ENCODE measurements at places on chromosomes 3 and 15.

- no peak for DNase-seq
Observed at GRCh38 chr3:57689367-57690053, 3.4 kb downstream of the DENND6A start.

DNA sequence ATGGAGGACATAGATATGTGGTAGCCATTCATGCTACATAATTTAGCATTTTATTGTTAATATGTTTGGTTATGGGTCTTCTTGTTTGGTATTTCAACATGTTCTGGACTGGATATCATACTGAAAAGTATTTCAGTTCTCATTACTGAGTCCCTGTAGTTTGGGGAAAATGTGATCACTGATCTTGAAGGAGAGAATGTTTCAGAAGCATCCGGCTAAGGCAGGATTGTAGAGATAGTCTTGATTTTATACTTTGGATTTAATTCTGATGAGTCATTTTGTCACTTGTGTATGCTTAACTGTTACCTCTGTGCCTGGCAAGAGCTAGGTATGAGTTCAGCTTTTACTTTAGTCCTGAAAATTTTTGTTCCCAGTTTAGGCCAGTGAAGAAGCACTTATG, 7.1 kb downstream of the CHD2 start:
- DNase-seq = no peak

DNA sequence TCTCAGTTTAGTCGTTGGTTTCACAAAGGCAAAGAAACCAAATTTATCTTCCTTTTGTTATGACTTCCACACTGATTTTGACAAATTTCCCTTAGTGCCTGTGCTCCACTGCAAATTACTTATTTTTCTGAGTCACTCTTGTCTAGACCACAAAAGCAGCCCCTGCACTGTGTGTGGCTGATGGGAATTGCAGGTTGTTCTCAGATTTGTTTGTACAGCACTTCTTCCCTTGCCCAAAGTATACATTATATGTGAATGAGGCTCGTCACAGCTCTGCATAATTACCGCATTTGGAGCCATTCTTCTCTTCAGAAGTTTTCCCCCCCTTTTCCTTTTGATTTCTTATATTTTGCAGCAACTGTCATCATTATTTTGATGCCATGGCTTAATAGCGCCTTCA, 354.2 kb upstream of the IL12A start:
- DNase-seq = no peak

DNA sequence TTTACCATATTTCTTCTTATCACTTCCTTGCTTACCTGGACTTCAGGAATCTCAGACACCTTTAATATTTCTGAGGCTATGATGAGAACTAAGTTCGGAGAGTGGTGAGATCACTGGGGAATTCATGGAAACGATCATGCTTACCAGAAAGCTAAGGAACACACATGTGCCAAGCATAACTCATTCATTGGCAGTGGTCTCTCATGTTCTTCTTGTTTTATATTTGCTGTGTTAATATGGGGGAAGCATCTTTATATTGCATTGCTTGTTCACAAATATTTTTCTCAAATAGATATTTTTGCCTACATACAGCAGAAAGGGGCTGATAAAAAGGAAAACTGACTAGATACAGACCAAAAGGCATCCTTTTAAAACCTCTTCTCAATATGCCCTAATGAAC, 55.8 kb downstream of the COL6A6 start:
- DNase-seq = no peak

DNA sequence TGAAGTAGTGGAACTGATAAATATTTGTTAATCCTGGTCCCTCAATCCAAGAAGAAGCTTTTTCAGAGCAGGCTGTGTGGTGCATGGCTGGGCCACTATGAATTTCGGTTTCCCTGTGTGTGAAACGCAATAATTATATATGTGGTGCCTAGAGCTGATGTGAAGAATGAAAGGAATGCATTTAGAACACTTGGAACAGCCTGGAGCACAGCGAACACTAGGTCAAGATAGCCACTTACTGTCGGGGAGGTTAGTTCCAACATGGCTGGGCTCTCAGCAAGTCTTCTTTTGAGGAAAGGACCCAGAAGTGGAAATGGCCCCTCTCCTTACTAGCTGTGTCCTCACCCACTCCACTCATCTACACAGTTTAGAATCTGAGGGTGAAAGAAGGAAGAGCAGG, 245.7 kb downstream of the FHIT start:
- DNase-seq = no peak

DNA sequence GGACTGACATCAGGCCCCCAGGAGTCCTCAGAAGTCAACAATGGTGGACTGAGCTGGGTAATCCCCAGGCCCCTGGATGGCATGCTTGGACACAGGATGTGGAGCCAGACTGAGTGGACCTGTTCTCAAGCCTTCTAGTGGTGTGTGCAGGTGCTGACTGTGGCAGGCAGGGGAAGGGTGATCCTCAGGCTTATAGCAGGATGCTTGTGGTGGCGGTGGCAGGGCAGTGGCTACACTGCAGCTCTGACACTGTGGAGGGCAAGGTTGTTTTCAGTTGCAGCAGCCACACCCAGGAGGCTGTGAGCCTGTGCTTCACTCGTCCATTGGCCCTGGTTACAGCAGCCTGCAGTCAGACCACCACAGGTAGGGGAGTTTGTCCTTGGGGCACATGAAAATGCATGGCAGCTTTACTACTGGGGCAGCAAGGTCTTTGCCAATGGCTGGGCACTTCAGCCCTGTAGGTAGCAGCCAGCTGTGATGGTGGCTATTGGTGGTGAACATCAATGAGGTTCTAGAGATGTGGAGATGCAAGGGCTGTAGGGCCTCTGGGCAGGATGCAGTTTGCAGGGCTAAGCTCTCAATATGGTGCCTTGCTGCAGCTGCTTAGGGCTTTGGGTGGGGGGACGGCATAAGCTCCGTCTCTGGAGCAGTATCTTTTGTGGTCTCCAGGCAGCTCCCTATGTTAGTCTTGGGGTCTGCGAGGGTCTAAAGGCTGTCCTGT, 17.5 kb upstream of the MYO5A start:
- DNase-seq = no peak

GRCh38 chr15:67038736-67039135, 26.7 kb upstream of the SMAD3 start:
- no peak for DNase-seq

DNA sequence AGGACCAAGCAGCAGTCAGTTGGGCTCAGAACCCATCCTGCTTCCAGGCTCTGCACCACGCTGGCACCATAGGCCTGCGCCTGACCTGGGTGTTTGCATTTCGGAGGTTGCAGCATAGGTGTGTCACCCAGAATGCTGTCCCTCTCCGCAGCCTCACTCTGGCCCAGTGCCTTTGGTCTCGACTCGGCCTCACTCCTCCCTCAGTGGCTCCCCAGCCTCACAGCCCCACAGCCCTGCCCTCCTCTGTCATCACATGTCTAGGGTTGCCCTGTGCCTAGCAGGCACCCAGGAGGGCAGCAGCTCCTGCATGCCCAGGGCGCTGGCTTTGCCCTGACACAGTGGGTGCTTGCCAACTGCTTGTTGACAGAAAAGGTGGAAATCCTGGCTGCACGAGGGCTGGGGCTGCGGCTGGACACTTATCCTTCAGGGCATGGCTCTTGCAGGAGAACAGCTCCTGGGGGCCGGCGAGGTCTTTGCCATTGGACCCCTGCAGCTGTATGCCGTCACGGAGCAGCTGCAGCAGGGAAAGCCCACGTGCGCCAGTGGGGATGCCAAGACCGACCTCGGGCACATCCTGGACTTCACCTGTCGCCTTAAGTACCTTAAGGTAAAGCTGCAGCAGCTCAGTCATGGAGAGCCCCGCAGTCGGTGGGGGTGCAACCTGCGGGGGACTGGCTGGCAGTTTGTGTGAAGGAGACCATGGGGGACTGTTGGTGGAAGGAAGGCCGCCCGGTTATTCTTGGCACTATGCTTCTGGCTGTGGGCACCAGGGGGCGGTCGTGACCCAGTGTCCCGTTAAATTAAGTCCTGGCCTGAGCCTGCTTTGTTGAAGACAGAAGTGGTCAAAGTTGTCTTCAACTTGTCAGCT, 16.2 kb downstream of the NISCH start:
- no peak for DNase-seq

DNA sequence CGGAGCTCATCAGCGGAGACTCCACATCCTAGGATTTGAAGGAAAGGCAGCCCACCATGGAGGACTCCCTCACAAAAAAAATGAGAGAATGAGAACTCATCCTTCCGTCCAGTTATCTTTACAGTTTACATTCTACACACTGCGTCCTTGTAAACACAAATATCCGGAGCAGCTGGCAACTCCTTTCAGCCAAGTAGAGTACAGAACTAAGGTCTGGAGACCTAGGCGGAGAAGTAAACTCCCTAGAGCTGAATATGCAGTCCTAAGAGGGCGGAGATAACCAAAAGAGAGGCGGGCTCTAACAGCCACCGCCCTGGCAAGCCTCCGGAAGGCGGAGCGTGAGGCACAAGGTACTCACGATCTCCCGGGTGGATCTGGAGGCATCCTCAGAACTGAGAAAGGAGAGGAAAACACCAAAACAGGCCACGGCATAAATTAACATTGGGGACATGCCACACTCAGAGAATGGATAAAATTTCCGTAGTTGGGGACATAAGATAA, 924 bp upstream of the SIN3A start:
- peak; percentile 79 for DNase-seq

GRCh38 chr15:56207092-56207491, 36.6 kb downstream of the RFX7 start:
- no peak for DNase-seq

DNA sequence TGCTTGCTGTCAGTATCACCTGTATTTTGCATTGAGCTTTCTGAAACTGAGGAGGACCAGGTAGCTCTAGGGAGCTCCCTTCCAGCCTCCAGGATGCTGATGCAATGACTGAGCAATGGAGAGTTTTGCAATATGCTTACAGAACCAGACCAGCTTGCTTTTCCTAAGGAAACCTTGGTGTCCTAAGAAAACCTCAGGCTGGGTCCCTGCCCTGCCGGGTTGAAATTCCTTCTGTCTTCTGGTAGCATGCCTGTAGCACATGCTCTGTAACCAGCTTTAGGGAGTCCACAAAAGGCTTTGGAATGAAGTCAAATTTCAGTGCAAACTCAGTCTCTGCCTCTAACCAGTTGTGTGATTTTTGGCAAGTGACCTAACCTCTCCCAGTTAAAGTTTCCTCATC, 65.8 kb upstream of the GSK3B start:
- DNase-seq = no peak

- DNase-seq = no peak
Observed at GRCh38 chr15:92643849-92644815, 11.4 kb downstream of the FAM174B start.

DNA sequence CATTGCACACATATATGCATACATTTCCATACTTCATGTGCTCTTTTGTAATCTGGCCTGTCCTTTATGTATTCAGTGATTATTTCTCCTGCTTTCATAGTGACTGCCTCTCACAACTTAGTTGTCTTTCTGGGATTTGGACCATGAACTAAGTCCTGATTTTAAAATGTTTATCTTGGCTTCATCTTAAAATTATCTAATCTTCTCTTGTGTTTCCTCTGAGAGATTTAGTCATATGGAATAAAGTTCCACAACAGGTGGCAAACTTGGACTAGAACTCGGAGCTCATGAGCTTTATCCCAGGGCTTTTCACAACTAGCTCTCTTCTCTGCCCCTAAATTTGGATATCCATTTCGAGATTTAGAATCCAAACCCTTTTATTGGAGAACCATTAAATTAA, 44.3 kb downstream of the U2SURP start:
- DNase-seq = no peak

GRCh38 chr3:9119331-9119730, 130.1 kb downstream of the SRGAP3 start:
- no peak for DNase-seq

- DNase-seq = no peak
Observed at GRCh38 chr15:59237924-59238331, 31.3 kb downstream of the LDHAL6B start.

DNA sequence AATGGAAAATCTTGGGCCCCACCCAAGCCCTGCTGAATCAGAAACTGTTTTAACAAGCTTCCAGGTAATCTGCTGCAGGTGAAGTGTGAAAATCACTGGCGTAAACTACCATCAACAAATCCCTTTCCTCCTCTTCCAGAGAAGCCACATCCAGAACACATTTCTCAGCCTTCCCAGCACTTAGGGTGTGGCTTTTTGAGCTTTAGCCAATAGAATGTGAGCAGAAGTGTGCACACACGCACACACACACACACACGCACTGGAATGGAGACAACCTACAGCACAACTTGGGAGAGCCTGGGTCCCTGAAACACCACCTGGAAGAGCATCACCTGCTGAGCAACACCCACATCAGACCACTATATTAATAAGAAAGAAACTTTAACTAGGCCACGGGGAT, 98.6 kb downstream of the OSBPL10 start:
- no peak for DNase-seq

DNA sequence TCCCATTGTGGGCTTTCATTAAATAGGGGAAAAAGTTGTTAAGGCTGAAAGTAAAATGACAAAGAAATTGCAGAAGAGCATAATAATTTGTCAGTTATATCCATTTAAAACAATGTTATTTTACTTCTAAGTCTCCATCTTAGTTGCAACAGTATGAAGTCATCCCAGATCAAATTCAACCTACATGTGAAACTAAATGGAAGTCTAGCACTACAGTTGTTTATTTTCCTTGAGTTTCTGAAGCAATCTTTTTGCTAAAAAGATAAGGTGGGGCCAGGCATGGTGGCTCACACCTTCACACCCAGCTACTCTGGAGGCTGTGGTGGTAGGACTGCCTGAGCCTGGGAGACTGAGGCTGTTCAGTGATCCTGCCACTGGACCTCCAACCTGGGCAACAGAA, 80.2 kb downstream of the DPH6 start:
- no peak for DNase-seq

DNA sequence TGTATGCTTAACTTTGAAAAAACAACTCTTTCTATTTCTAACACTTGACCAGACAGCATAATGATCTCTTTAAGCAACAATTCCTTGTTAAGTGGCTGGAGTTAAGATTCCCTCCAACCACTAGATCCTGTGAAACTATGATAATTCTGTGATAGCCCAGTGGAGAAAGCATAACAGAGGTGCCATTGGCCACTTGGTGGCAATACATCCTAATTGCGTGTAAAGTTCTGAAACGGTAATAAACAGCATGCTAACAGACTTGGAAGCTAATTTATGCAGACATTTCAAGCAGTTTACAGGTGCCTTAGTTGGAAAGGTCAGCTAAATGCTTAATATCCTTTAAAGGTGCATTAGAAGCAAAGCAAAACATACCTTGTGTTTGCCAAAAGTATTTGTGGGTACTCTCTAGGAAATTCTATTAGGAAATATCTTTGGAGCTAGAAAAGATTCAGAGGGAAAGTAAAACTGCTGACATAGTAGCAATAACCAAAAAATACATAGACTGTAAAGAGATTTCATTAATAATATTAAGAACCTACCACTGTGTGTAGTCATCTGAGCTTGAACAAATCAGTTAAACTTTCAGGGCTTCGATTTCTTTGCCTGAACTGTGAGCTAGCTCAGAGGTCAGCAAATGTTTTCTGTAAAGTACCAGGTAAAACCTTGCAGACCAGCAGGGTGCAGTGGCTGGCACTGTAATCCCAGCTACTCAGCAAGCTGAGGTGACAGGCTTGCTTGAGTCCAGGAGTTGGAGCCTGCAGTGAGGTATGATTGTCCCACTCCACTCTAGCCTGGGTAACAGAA, 19.0 kb upstream of the CSTA start:
- no peak for DNase-seq

DNA sequence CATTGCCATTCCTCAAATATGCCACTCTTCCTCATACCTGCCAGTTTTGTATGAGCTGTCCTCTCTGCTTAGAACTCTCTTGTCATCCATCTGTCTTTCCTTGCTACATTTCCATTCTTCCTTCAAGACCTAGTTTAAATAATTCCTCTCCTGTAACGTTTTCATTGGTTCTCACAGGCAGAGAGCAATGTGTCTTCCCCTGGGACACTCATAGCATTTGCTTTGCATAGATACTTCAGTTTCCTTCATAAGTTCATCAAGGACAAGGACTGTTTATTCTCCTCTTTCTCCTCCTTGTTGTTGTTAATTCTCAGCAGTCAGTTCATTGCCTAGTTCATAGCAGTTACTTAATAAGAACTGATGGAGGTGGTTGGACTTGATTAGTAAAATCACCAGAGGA, 10.5 kb downstream of the NR2C2 start:
- DNase-seq = no peak

Data from stimulated activated CD4-positive, alpha-beta T cell treated with anti-CD3 and anti-CD28 coated beads, TNF-alpha, amount 100 ng/mL, for 24 hours (primary cell).